ENCODE measurements at places on chromosomes 2 and 18. TPM values are rescaled to one million over a fixed set of nuclear protein-coding genes. Genes with fewer than 3 reads are reported as not detected.

- DNase-seq = no peak
Observed at GRCh38 chr18:48546396-48546795, 7.6 kb downstream of the CTIF start.

- DNase-seq = peak; percentile 60
Observed at GRCh38 chr2:234243871-234244565, 193.5 kb downstream of the SPP2 start.

The ALPP gene
- total RNA-seq = not detected

The GPR55 gene
- total RNA-seq = 0.24 TPM

- DNase-seq = no peak
Observed at GRCh38 chr2:9644603-9645002, 13.8 kb upstream of the YWHAQ start.

GRCh38 chr2:133026536-133027177 is 356.7 kb upstream of the LYPD1 start:
- no peak for DNase-seq

GRCh38 chr2:158313734-158314133 is 142.8 kb downstream of the CCDC148 start:
- no peak for DNase-seq

DNA sequence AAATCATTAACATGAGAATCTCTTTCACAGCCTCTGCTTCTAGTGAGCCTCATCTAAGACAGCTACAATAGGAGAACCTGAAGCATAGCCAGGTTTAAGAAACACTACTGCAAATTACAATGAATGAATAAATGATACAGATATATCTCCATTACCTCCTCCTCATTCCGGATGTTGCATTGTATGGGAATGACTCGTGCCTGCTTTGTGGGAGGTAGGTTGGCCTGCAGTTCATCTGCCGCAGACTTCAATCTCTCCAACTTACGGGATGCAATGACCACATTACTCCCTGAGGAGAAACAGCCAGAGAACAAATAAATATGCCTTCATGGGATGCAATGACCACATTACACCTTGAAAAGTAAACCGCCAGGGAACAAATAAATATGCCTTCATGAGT is 15.4 kb downstream of the PECR start:
- peak; percentile 29 for DNase-seq

DNA sequence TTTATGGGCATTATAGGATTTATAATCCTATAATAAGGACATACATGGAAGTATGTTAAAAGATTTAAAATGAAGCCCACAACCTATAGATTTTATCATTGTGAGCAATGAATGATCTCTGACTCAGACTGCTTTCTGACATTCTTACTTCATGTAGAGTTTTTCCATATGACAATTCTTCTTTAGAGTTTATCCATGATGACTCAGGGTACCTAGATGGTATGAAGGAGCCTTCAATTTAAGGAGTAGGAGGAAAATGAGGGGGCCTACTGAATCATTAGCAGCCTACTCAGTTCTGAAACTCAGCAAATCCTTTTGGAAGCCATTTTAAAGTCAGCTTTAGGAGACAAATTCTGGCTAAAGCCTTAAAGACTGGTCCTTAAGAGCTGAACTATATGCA is 10.4 kb downstream of the PELI1 start:
- peak; percentile 51 for DNase-seq

The TMEM127 gene
- 21.3 TPM for total RNA-seq

- no peak for DNase-seq
Observed at GRCh38 chr2:125397535-125398251, 1258.3 kb upstream of the GYPC start.

Data from RPMI7951 (cell line).